ENCODE measurements at places on chromosomes 2 and 18.

DNA sequence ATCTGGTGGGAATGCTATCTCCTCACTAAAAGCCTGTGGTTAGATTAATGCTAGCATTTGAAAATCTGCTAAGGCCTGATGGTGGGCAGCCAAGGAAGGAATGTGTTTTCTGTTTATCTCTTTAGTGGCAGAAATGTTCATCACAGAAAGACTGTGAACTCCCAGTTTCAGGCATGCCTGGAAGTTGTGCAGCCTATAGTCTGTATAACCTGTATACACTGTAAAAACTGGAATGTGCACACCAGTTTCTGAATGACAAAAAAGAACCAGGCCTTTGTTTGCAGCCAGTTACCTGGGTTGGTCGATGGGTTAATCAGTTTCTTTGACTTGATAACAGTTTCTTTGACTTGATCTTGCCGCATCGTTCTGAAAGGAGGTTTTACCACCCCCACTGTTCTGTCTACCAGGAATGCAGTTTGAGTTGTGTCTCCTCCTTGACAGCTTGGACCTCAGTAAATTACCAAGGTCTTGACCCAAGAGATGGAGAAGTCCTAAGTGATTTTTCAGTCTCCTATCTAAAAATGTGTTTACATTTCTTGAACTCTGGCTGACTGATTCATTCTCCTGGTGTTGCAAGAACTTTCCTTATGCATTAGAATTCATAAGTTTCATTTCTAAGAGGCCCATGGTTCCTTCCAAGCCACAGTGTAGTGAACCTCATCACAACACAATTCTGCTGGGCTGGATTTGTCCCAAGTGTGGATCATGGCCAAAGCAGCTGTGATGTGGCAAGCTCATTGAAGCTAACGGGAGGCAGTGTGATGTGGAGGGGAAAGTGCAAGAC is 62.2 kb downstream of the KIAA2012 start:
- DNase-seq: peak; percentile 90

- DNase-seq: no peak
Measured at GRCh38 chr2:216603010-216603883, 30.0 kb upstream of the IGFBP2 start.

- DNase-seq: peak; percentile 36
Measured at GRCh38 chr2:166494140-166494624, at the start of gene SCN7A. SCN7A (minus strand) TSS chr2:166494249; CDS start chr2:166477696, 16,553 bp downstream.

DNA sequence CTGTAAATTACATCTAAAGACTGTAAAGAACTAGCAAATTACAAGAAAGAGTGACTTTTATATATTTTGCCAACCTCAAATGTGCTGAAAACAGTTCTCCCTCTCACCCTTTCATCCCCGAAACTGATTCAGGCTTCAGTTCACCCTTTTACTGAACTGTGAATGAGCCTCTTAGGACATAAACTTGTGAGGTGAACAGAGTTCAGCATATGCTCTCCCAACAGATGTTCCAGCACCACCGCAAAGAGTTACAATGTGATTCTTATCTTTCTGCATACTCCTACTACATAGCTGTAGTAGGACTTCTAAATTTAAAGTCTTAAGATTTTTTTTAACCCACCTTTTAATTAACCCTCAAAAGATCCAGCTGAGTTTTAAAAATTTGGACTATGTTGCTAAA is 1.2 kb upstream of the ZCCHC2 start:
- no peak for DNase-seq

DNA sequence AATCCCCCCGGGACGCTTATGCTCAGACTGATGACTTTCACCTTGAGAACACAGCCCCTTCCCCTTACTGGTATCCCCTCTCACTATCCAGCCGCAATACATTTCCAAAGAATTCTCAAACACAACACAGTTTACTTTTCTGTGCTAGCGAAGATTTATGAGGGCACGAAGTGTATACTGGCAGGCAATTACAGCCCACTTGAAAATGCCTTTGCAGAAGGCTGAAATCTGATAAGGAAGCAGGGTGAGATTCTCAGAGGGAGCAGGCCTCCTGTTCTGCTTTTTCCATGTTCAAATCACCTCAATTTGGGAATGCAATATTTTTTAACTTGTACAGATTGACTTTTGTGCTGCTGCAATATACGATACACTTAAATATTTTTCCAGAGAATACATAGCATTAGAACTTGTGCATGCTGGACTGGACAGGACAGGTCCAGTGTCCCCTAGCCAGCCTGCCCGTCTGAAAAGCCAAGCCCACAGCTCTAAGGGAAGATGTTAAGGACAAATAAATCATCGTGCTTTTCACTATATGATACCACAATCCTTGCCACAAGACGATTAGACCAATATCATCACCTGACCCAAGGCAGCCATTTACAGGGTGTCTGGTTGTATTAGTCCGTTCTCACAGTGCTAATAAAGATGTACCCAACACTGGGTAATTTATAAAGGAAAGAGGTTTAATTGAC is 262.1 kb downstream of the EPHA4 start:
- no peak for DNase-seq

GRCh38 chr2:202883987-202884675 is 12.6 kb upstream of the ICA1L start:
- DNase-seq: peak; percentile 45

DNA sequence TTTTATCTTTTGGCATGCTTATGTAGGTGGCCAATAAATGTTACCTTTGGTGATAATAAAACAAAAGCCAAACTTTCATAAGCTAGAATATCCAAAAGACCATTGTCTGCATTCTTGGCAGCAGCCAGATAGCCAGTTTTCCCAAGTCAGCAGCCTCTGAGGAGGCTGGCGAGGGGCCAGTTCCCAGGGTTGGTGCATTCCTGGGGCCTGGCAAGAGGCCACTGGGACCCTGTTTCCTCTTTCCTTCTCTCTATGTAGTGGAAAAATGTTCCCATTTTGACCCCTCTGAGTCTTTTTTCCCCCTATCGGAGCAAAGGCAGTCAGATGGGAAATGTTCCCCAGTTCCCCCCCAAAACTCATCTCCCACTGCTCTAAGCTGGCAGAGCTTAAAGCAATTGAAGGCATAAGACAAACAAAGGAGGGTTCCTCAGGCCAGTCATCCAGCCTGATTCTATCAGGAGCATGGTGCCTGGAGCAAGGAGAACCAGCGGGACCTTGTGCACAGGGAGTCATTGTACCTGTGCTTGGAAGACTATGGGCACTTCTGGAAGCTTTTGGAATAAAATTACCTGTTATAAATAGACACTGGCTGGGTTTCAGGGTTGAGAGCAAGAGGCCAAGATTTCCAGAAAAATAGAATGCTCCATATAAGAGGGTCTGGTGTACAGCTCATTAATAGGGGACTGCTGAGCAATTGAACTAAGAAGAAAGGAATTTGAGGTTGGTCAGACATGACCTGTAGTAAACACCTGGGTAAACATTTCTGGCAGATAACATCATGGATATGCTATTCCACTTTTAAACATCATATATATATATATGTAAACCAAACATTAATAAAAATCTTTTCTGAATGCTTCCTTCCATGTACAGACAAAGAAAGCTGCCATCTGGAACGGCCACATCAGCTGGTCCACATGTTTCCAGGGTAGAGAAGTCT is 63.4 kb downstream of the NCKAP5 start:
- DNase-seq: peak; percentile 3

DNA sequence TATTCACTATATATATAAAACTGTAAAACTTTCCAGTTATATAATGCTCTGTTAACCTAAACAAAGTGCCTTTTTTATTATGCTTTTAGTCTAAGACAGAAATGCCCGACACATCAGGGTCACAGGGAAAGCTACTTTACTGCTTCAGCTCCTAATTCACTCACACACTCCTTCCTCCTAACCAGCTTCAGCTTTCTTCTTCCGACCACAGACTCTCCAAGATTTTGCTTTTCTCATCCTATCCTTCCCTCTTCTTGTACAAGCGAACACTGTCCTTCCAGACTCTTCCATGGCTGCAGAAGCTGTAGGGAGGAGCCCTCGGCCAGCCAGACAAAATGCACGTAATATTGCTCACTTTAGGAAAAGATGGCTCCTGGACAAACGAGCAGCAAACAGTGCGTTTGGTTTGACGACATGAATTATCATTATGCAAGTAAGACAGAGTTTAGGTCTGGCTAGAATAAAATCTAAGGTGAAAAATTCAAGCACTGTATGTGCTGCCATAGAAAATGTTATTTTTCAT is 47.5 kb upstream of the HNRNPA3 start:
- peak; percentile 63 for DNase-seq

GRCh38 chr2:232293191-232293590 is 85.4 kb upstream of the ALPP start:
- DNase-seq: no peak

DNA sequence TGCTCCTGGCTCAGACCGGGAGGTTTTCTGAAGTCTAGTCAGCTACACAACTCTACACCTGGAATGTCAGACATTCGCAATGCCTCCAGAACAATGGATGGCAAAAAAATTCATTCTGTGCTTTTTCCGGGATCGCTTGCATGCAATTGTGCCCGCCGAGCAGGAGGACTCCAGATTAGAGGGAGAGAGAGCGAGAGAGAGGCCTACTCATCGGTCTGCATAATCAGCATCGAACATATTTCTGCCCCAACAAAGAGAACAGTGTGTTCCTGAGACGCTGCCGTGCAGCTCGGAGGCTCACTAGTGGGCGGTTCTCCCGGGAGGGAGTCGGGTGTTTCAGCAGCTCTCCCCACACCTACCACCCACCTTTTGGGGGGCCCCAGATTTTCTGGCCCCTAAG is 117.1 kb downstream of the KLHL29 start:
- DNase-seq: no peak

GRCh38 chr2:161415034-161415986 is 787 bp upstream of the TBR1 start:
- DNase-seq: no peak

DNA sequence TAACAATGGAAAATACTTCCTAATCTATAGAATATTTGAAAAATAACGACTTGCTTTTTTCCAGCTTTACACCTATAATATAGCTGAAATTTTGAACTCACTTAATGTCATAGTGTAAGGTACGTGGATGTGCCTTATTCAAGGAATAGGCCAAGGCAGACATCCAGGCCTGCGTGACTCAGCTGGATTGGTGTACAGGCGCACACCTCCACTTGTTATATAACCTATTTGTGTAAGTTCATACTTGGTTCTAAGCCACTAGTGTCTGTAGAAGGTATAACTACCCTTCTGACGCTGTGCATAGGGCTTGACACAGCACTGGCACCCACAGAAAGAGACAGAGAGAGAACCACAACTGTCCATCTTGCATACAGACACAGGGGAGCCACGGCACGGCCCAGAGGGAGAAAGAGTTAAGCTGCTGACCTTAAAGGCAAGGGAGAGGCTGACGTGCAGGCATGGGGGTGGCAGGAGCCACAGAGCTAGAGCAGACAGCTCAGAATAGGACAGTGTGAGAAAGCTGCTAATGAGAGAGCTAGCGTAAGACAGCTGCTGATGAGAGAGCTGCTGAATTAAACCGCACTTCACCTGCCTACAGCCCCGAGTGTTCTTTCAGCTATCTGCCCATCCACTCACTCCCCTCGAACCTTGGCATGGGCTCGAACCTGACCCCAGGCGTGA is 16.1 kb downstream of the CCDC178 start:
- no peak for DNase-seq

DNA sequence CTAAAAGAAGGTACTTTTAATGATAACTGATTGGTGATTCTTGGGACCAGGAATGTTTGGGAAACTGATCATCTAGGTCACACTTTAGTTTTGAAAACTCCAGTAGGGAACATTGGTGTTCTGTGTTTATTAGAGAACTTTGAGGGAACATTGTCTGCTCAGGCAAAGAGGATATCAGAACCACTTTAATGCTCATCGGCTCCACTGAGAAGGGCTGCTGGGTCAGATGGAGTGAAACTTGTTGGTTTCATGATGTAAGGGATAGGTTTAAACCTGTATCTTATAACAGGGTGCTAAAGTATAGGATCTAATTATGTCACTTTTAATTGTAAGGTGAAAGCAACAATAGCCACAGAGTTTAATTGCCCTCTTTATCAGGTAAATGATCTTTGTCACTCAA is 14.2 kb upstream of the POLI start:
- DNase-seq: no peak

DNA sequence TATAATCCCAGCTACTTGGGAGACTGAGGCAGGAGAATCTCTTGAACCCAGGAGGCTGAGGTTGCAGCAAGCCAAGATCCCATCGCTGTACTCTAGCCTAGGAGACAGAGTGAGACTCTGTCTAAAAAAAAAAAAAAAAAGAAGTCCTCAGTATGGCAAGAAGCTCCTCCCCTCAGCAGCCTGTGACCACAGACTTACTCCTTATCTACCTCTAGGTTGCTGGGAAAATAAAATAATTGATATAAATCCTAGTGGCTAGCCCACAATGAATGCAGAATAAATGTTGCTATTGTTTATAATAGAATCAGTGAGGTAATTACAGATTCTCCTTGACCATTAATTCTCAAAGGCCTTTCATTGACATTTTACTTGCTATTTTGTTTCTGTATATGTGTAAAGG is 70.6 kb downstream of the IRS1 start:
- DNase-seq: no peak

DNA sequence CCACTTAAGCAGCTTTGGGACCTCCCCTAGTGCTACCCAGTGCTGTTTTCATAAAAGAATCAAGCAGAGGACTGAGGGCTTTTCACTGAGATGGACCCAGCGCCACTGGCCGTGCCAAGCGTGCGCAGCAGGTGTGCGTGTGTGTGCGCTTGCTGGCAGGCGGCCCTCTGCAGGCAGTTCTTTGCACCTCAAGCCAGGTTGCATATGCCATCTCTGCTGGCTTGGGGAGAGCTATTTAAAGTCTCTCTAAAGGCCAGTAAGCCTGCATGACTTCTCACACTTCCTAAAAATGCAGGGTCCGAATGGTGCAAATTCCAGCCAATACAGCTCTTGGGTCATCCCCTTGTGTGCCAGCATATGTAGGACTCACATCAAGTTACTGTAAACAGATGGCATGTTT is 255.5 kb downstream of the RNF152 start:
- DNase-seq: no peak

DNA sequence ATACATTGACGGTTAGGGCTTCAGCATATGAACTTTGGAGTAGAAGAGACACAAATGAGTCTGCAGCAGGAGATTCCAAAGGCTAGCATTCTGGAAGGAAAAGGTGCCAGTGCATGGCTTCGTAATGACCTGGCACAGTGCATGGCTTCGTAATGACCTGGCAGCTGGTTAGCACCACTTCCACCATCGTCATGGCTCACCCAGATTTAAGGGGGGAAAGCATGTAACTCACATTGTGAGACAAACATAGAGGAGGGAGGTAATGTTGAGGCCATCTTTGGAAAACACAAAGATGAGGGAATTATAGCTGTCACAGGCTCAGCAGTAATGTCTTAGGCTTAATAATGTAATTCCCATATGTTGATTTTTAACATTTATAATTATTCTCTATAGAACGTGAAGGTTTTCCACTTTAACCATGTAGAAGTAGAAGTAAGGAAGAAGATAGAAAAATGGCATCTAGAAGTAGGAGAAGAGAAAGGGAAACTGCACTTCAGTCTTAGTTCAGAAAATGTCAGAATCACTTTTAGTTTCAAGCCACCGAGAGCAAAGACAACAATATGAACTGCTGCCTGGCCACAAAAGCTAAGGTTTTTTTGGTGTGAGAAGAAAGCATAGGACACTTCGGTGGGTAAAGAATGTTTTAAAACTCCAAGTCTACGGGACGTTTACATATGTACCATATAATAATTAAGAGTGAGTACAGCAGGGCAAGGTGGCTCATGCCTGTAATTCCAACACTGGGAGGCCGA is 6.8 kb upstream of the STK25 start:
- no peak for DNase-seq

All from LHCN-M2 (cell line).